Epithelial cell of alveolus of lung (primary cell): ENCODE measurements at places on chromosomes 16 and 17. TPM values are rescaled to one million over a fixed set of nuclear protein-coding genes. Genes with fewer than 3 reads are reported as not detected.

The TAC4 gene
- not detected in 2 replicates for total RNA-seq

The CSH1 gene
- total RNA-seq: not detected in 2 replicates

The ZFPM1 gene
- 1.0 and 3.8 TPM in 2 replicates for total RNA-seq

The TRIM72 gene
- total RNA-seq: 0.40 TPM in 1 of 2 replicates, not detected in the other

The KCNH4 gene
- total RNA-seq: not detected in 2 replicates

The SCGB1C2 gene
- not detected in 2 replicates for total RNA-seq
